Cardiac septum (tissue), 1 donor: ENCODE measurements at places on chromosomes 16 and 17. TPM values are rescaled to one million over a fixed set of nuclear protein-coding genes. Genes with fewer than 3 reads are reported as not detected.

- DNase-seq, result no peak
Observed at GRCh38 chr16:24499193-24499814, 40.1 kb upstream of the RBBP6 start.

KCNJ16 gene
- not detected for total RNA-seq

NUPR1 gene
- total RNA-seq, result 50.2 TPM

GRCh38 chr17:2901582-2901981, 105.3 kb downstream of the RAP1GAP2 start:
- no peak for DNase-seq

- DNase-seq, result no peak
Observed at GRCh38 chr16:83669456-83669855, 138.3 kb upstream of the HSBP1 start.

- DNase-seq, result peak; percentile 84
Observed at GRCh38 chr16:57720142-57720575, 15.4 kb upstream of the KATNB1 start.

DGKE gene
- 2.2 TPM for total RNA-seq

- DNase-seq, result no peak
Observed at GRCh38 chr17:1003972-1004768, 7.2 kb downstream of the TIMM22 start.

DNA sequence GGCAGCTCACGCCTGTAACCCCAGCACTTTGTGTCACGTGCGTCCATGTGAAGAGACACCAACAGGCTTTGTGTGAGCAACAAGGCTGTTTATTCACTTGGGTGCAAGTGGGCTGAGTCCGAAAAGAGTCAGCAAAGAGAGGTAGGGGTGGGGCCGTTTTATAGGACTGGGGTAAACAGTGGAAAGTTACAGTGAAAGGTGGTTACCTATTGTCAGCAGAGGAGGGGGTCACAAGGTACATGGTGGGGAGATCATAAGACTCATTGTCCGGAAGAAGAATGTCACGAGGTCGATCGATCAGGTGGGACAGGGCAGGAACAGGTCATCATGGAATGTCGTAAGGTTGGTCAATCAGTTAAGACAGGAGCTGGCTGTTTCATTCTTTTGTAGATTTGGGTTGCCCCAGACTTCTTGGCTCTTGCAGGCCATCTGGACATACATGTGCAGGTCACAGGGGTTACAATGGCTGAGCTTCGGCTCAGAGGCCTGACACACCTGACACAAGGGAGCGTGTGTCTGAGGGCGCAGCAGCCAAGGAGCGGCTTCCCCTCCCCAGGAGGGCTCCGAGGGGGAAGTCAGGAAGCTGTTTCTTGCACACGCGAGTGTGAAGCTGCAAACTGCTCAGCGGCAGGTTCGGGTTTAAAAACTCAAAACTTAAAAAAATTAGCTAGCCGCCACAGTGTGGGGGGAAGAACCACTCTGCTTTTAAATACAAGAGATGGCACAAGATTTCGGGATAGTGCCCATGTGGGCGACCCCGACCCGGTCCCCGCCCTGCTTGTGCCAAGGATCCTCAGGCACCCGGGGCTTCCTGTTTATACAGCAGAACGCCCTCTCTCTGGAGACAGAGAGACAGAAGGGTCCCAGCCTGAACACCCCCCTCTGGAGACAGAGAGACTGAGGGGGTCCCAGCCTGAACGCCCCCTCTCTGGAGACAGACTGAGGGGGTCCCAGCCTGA, 12.4 kb upstream of the TEX19 start:
- no peak for DNase-seq
